ENCODE measurements at places on chromosomes 11 and 22. TPM values are rescaled to one million over a fixed set of nuclear protein-coding genes. Genes with fewer than 3 reads are reported as not detected.

Gene OR56A1
- under 0.01 TPM for total RNA-seq

Gene HORMAD2
- total RNA-seq = not detected

Gene DSCAML1
- total RNA-seq = not detected

Gene CPT1B
- total RNA-seq = 3.9 TPM

Gene HEPHL1
- total RNA-seq = 4.4 TPM

Gene CLTCL1
- 12.7 TPM for total RNA-seq

Gene PRR33
- not detected for total RNA-seq

Gene OR5D18
- not detected for total RNA-seq

Gene BTG4
- total RNA-seq = not detected

Gene C11orf91
- not detected for total RNA-seq

Gene DRD2
- total RNA-seq = 0.22 TPM

Gene CXCR5
- not detected for total RNA-seq

Gene KCNJ1
- not detected for total RNA-seq

Gene C1QTNF5
- 6.8 TPM for total RNA-seq

Gene USP35
- 11.3 TPM for total RNA-seq

Gene CCDC73
- not detected for total RNA-seq

Gene PHLDA2
- 15.3 TPM for total RNA-seq

Gene HSPB2
- total RNA-seq = not detected

Gene LDHAL6A
- total RNA-seq = not detected

Gene OR51B5
- 0.57 TPM for total RNA-seq

Gene CNTF
- total RNA-seq = 4.9 TPM

Gene MS4A12
- total RNA-seq = not detected

Gene BARX2
- not detected for total RNA-seq

Gene PTGDR2
- total RNA-seq = under 0.01 TPM

Gene SCGB1A1
- not detected for total RNA-seq

Gene ESAM
- total RNA-seq = 0.22 TPM

Gene FDX1
- 9.3 TPM for total RNA-seq

Gene WT1
- total RNA-seq = 0.88 TPM

Gene INPP5J
- total RNA-seq = 0.66 TPM

Gene GTSE1
- total RNA-seq = 0.66 TPM

Gene CCDC89
- total RNA-seq = 2.2 TPM

Gene TREH
- total RNA-seq = not detected

Gene ST14
- under 0.01 TPM for total RNA-seq

Gene BSCL2
- 63.7 TPM for total RNA-seq

Gene CHRM1
- total RNA-seq = not detected

Gene TESMIN
- 0.57 TPM for total RNA-seq

Gene ARHGAP8
- under 0.01 TPM for total RNA-seq

Gene SLC22A9
- total RNA-seq = not detected

Gene TMEM184B
- 90.8 TPM for total RNA-seq

Gene FGF3
- not detected for total RNA-seq

Gene MUC6
- not detected for total RNA-seq

Gene PRAME
- total RNA-seq = 0.14 TPM

Gene SLC22A8
- total RNA-seq = not detected

Gene KDELR3
- 111 TPM for total RNA-seq

Gene MUC5AC
- total RNA-seq = not detected

Gene MMP8
- not detected for total RNA-seq

Gene ADM2
- 2.7 TPM for total RNA-seq

Gene RAPSN
- total RNA-seq = 0.14 TPM

Gene CDHR5
- not detected for total RNA-seq

Gene GSTT4
- total RNA-seq = not detected

Gene PATZ1
- total RNA-seq = 25.3 TPM

Gene OR4D5
- total RNA-seq = not detected

Gene C11orf86
- not detected for total RNA-seq

Gene HBB
- not detected for total RNA-seq

Gene ZNF408
- total RNA-seq = 19.3 TPM

Gene KCNC1
- total RNA-seq = not detected

Gene TOB2
- total RNA-seq = 39.2 TPM

Gene OR8D4
- not detected for total RNA-seq

Gene SCN3B
- 0.22 TPM for total RNA-seq

Gene RBMXL2
- total RNA-seq = not detected
